HFFc6 (cell line): ENCODE measurements at places on chromosomes 7 and 10. TPM values are rescaled to one million over a fixed set of nuclear protein-coding genes. Genes with fewer than 3 reads are reported as not detected.

Gene GIMAP8
- not detected in 2 replicates for total RNA-seq

Gene SPDYE11
- total RNA-seq: not detected in 2 replicates

Gene ZNF3
- 18.3 to 19.4 TPM (median 18.8 TPM) in 3 replicates for total RNA-seq

Gene WNT16
- 0.13 and 0.20 TPM in 2 replicates for total RNA-seq

Gene CPEB3
- 0.92 to 1.1 TPM (median 1.0 TPM) in 3 replicates for total RNA-seq

GRCh38 chr10:133062085-133062484, 25.6 kb upstream of the ADGRA1 start:
- H3K36me3 ChIP-seq: peaks cover 7% of the 10 kb centered on the region
- H3K4me3 ChIP-seq: no peak overlapping the region
- no peak overlapping the region for H3K27ac ChIP-seq
- H3K27me3 ChIP-seq: peaks cover 2% of the 10 kb centered on the region; the same call in 1 of the 2 replicates

DNA sequence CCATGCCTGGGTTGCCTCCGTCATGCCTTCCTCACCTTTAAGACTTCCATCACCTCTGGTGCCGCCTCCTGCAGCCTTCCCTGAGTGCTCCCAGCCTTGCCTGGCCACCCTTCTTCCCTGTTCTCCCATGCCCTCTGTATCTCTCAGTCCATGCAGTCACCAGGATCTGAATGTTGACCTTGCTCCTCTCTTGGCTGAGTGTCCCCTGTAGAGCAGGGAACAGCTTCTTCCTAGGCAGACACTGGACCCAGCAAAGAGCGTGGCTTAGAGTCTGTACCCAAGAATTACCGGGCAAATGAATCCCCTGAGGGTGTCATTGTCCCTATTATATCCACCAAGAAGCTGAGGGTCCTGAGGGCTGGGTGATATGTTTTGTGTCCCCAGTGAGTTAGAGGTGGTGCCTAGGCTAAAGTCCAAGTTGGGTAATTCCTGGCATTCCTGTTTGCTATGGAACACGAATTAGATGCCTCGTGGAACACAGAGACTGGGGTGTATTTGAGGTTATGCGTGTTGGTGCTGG, 505.6 kb downstream of the RPS24 start:
- no peak for DNase-seq
- H3K4me3 ChIP-seq: no peak overlapping the region
- no peak overlapping the region for H3K27ac ChIP-seq
- peaks cover 11% of the 10 kb centered on the region; the same call in 1 of the 2 replicates for H3K4me1 ChIP-seq

- no peak for DNase-seq
- no peak overlapping the region for H3K4me3 ChIP-seq
- H3K27me3 ChIP-seq: peaks cover 3% of the 10 kb centered on the region
- no peaks in the 10 kb centered on the region for H3K36me3 ChIP-seq
- no peaks in the 10 kb centered on the region for H3K4me1 ChIP-seq
These were observed 103.9 kb downstream of the GRID1 start for GRCh38 chr10:86262688-86263181.
